ENCODE measurements at places on chromosomes 2 and 18.

- DNase-seq = no peak
Measured at GRCh38 chr2:199488772-199489400, 31.1 kb upstream of the SATB2 start.

GRCh38 chr2:171227066-171227782, 66.5 kb upstream of the TLK1 start:
- no peak for DNase-seq

DNA sequence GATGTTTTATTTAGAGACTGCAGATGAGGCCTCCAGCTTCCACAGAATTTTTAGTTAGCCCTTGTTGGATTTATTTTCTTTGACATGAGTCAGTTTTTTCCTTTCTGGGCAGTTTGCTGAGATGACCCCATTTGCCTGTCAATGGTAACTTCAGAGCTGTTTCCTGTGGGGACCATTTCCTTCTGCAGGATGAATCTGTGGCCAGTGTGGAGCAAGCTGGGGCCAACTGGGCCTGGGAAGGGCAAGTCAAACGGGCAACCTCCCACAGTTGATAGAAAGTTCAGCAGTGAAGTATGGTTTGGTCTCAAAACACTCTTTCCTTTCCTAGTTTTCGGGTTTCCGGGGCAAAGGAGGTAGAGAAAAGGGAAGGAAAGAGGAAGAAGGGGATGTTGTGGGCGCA, 291.4 kb upstream of the NRP2 start:
- no peak for DNase-seq

DNA sequence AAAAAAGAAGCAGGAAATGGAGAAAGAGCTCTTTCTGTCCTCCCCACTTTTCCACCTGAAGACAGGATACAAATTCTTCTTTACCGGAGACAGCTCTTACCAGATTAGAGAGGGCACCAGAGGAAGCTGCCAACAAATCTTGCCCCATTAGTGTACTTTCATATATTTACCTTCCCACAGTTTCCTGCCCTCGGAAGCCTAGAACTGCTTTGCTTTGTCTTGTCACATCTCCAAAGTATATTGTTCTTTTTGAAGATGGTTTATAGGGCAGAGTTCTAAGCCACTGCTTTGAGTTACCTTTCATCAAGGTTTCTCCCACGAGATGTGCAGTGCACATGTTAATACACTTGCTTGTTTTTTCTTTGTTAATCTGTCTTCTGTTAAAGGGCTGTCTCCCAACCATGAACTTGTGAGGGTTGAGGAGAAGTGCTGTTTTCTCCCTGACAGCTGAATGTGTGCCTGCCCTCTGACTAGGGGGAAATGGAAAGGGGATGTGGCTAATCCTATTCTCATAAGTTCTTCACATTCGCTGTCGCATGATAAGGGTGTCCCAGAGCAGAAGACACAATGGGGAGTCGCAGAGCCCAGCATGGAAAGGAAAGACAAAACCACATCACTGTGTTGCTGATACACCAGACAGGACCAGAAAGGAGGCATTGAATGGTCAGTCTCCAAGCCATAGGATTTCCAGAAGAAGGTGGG, 24.2 kb downstream of the CENPA start:
- DNase-seq = no peak

DNA sequence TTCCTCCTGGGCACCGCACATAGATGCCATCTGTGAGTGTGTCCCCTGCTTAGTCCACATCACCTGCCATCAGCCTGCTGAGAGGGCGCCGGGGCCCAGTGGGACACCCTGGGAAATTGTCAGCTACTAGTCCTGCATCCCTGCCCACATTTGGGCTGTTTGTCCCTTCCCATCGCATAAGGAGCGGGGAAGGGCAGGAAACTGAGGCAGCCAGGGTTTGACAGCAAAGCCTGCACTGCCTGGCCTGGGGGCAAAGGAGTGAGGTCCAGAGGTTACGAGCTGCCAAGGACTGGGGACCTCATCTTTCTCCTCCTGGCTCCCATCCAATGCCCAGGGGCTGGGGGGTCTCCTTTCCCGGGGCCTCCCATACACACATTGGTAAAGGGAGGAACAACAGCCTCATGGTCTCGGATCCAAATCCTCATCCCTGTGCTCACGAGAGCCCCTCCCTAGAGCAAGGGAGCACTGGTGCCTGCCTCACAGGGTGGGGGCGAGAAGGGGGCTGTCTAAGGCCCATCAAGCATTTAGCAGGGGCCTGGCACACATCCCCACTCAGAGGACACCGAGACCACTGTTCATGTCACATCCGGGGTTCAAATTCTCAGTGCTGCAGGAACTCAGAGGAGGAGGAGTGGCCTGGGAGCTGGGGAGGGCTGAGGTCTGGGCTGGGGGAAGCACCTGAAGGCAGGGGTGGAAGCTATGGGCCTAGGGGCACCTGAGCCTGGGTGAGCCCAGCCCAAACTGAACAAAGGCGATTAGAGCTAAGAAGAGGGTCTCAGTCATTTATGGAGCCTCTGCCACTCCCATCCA, 113.8 kb downstream of the SMAD7 start:
- DNase-seq = peak; percentile 72

All from chondrocyte (in vitro differentiated cells).